ENCODE measurements at places on chromosomes 1 and 21.

- no peak for DNase-seq
Observed at GRCh38 chr1:19042675-19043578, 86.5 kb upstream of the IFFO2 start.

- no peak for DNase-seq
Observed at GRCh38 chr1:76229279-76230005, 154.9 kb downstream of the ST6GALNAC3 start.

DNA sequence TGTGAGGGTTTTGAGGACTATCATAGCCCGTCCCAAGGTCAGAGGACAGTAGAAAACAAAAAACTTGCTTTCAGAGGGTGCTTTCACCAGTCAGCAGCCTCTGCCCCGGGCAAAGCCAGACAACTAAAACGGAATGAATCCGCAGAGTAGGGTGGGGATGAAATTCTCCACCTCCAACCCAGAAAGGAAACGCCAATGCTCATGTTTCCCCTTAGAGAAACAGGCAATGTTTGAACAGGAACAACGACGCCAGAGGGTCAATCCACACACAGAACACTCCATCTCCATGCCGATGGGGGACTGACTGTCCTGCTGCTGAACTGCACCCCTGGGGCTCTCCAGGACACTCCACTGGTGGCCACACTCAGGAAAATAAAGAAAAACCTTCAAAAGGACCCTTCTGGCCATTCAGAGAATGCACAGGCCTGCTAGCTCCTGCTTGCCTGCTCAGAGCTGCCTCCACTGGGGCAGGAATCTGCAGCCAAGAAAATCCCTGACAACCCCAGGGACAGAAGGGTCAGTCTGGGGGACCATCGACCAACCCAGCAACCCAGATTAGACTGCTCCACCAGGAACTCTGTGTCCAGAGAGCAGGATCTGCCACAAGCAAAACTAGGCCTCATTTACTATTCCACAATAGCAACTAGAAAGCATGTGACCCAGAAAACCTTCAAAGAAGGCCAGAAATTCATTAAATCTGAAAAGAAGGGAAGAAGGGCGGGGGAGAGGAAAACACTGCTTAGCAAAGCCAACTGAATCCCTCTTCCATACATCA lies 116.0 kb downstream of the TOMM20 start:
- no peak for DNase-seq

- DNase-seq: no peak
Observed at GRCh38 chr1:33753087-33753856, 110.6 kb upstream of the HMGB4 start.

DNA sequence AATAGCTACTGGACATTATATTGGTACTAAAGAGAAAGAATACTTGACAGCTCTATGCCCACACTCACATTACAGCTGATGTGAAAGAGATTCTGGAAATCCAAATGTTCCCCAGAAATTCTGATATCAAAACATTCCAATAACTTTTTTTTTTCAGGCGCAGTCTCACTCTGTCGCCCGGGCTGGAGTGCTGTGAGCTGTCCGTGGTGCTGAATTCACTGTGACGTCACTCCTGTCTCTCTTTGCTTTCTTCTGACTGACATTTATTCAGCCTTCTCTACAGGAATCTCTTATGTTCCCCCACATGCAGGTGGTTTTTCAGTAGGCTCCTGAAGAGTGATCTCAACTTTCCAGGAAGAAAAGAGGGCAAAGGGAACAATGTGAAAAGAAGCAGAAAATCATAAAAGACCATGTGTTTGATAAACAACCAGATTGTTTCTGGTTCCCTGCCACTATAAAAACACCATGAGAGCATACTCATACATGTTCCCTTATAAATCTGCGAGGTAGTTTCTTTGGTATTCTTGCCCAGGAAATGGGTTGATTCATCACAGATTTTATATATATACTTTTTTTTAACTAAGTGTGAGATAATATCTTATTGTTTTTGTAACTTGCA lies 6.2 kb downstream of the S100A7A start:
- DNase-seq: peak; percentile 49

DNA sequence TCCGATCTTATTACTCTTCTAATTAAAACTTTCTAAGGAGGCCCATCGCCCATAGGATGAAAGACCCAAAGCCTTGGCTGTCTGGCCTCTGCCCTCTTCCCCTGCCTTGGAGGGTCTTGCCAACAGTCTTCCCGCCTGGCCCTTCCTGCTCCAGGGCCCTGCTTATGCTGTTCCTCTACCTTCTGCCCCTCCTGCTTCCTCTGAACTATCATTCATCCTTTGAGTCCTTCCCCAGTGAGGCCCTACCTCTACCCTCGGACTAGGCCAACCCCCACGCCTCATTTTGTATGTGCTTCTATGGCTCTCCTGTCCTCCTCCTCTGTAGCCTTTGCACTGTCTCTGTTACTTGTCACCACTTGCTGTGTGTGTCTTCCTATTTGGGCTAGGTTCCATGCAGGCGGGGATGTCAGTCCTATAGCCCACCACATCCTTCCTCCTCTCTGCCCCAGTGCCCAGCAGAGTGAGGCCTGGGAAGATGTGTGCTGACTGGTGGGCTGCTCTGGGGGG lies 5.4 kb downstream of the RUSC1 start:
- DNase-seq: no peak

DNA sequence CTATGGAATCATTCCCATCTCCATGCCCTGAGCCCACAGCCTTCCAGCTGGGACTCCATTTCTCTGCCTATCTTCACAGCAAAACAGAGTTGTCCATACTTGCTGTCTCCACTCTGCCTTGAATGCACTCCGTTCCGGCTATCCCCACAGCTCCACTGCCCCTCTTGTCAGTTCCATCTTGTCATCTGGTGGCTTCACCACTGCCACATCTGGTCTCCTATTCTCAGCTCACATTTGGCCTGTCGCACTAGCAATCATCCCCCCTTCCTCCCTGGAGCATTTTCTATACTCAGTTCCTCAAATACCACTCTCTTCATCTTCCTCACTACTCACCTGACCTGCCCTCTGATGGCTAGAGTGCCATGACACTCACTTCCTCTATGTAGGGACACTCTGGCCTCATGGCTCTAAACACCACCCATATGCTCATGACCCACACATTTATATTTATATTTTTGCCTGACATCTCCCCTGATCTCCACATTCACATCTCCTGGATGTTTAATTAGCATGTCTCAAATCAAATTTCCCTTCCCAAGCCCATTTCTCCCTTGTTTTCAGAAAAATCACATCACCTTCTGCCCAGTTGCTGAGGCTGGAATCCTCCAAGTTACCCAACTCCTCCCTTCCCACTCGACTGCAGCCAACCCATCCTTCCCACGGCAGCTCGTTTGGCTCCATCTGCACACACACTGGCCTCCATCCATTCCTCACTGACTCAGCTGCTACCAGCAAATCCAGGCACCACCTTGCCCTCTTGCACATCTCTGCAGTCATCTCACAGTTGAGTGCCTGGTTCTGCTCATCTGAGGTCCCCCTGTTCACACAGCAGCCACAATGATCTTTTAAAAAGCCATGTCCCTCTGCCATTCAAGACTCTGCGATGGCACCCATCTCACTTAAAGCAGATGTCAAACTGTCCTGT lies 6.1 kb downstream of the ZNF692 start:
- DNase-seq: no peak

GRCh38 chr1:54358503-54359168 lies 47.6 kb downstream of the SSBP3 start:
- DNase-seq: no peak

DNA sequence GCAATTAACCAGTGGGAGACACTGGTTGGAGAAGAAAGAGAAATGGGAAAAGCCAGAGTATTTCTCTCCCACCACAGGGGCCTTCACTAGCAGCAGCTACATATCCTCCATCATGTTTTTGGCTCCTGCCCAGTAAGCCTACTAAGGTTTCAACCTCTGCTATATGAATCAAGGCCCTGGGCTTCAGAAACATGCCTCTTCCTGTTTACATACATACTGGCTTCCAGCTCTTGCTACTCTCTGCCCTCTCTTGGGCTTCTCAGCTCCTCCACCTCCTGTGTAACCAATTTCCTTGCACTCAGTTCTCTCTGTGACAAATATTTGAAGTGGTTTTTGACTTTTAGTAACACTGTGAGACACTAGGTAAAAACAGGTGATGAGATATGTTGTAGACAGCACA lies 80.8 kb downstream of the LRRC7 start:
- DNase-seq: no peak

GRCh38 chr1:3858231-3858981 lies 1.1 kb downstream of the DFFB start:
- DNase-seq: no peak

- no peak for DNase-seq
Observed at GRCh38 chr1:25989440-25990234, 8.2 kb downstream of the PAFAH2 start.

DNA sequence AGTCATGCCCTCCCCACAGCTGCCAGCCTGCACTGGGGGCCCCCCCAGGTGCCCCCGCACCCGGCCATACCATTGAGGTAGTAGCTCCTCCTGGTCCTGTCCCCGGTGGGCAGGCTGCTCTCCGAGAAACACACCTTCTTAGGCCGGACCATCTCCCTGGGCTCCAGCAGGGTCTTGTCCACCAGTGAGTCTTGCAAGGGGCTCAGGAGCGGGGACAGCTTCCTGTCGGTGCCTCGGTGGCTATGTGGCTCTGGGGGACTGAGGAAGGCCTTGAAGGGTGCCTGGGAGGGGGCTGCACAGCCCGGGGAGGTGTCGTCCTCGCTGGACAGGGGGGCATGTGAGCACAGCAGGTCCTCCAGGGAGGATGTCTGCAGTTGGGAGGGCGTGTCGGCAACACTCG lies 12.9 kb upstream of the FTCD start:
- DNase-seq: no peak

- peak; percentile 54 for DNase-seq
Observed at GRCh38 chr1:151945725-151946722, 36.7 kb upstream of the THEM4 start.

GRCh38 chr1:185934476-185935189 lies 200.4 kb downstream of the HMCN1 start:
- DNase-seq: no peak

GRCh38 chr1:63023171-63023570 lies 239.2 kb downstream of the ATG4C start:
- no peak for DNase-seq

- no peak for DNase-seq
Observed at GRCh38 chr1:69711190-69711930, 143.6 kb downstream of the LRRC7 start.
